NAMALWA (cell line): ENCODE measurements at places on chromosomes 4 and X.

DNA sequence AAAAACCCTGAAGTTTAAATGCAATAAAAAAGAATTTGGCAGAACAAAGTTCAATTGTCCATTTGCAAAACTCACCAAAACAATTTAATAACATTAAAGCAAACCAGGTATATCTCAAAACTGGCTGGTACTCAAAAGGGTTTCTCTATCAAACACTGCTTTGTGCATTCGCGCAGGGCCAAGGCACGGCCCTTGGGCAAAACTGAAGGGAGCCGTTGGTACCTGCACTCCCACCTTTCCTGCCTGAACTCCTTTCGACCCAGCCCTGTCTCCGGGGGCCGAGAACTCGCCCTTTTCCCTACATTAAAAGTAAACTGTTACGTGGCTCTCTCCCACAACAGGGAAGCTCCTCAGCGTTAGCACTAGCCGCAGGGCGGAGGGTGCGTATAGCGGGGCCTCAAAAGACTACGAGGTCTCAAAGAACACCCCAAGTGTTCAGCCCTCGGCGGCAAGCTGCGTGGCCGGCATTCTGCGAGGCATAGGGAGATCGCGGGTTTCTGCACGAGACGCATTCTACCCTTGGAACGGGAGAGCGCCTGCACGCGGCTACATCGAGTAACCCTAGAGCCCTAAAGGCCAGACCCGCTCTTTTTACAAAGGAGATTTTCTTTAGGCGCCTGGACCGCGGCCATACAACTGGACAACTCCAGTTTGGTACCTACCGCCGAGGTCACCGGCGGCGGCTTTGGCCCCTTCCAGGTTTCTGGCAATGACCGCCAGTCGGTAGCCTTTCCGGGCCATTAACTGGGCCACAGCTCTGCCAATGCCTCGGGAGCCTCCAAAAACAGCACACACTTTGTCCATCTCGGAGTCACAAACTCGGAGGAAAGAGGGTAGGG is 550 bp downstream of the CBR4 start:
- peak; percentile 78 for DNase-seq

GRCh38 chr4:153931804-153932203 is 142.9 kb upstream of the SFRP2 start:
- no peak for DNase-seq

DNA sequence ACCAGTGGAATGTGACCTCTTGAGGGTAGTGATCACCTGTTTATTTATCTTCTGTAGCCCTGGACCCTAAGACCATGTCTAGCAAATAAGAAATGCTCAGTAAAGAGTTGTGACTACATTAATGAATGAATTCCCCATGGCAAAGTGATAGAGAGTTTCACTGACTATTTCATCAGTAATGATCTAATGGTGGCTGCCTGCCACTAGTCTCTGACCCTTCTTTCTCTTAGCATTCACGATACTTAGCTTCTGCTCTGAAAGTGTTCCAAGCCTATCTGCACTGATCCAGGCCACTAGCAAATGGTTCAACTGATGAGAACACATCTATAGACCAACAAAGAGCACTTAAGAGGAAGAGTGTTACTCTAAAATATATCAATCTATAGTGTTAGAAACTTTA is 50.0 kb upstream of the RASGEF1B start:
- no peak for DNase-seq

- no peak for DNase-seq
These were observed 42.6 kb downstream of the RAB28 start for GRCh38 chr4:13441506-13441905.

- no peak for DNase-seq
These were observed 82.9 kb upstream of the BANK1 start for GRCh38 chr4:101707596-101707995.

- DNase-seq, result no peak
These were observed 160.6 kb downstream of the AFF2 start for GRCh38 chrX:148661035-148661434.

DNA sequence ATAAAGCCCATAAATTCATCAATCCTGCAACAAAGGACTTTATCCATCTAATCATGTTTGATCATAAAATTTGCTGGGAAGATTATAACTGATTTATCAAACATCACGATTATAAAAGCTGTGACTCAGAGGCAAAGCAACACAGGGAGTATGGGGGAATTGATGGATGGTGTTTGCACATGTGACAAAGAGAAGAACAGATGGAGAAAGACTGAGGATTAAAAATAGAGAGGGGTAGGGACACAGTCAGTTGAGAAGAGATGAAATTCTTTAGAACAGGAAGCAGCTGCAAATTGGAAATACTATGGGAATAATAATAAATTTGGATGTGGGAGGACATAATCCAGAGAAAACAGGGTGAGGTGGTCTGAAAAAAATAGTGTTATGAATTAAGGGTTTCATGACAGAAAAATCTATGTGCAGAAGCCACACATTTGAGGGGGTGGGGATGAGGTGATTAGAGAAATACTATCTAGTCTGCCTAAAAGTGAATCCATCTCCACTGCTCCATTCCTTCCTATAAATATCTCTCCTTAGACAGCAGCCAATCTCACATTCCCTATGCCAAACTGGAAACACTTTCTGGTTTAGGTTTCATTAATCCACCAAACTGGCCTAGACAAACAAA is 6.2 kb downstream of the PRR32 start:
- DNase-seq, result no peak

GRCh38 chr4:108889696-108890483 is 127.0 kb upstream of the ETNPPL start:
- DNase-seq, result no peak

DNA sequence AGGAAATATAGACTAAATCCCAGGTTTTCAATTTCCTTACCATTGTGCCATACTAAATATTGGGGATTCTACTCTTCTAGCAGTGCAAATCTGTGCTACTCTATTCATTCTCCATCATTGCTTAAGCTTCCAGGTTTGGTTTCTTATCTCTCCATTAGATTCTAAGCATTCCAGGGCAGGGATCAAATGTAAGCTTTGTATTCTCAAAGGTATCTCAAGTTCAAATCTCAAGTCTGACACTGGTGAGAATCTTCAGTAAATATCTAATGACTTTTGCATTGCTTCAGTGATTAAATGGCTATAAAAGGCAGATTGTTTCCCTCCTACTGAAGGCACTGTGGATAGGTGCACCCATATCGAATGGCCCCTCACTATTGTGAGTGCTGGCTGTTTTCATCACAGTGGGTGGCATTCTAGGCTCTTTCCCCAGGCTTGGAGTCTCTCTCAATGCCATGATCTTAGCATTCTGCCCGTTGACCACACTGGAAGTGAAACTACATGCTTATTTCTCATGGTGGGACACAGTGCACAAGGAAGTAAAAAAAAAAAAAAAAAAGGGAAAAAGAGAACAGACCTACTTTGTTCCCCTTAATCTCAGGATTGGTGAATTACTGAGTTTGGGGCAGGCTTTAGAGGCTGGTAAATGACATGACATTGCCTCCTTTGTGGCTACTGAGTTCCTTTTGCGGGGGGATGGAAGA is 28.7 kb downstream of the FAM9C start:
- DNase-seq, result no peak
